ENCODE measurements at places on chromosomes 1 and 21.

DNA sequence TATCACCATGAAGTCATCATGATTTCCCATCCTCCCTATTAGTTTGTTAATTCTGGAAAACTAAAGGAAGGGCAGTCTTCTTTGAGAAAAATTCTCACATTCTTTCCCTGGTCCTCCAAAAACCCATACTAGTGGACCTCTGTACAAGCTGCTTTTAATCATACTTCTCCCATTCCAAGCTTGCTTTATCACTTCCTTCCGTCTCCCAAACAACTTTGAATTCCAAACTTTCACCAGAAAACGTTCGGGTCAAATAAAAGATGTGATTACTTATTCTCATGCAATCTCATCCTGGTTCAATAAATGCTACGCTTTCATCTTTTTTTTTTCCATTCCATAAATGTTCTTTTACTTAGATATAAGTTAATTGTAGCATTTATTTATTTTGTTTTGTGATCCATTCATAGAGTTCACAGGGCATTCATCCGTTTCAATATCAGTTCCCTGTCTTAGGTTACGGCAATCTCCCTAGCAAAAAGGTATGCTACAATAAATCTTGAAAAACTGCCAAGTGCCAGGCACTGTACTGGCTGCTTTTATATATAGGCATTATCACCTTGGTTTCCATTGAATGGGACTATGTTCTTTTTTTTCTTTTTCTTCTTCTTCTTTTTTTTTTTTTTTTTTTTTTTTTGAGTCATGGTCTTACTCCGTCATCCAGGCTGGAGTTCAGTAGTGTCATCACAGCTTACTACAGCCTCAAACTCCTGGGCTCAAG lies 100.2 kb upstream of the GREM2 start:
- DNase-seq, result no peak

GRCh38 chr1:86227026-86227425 lies 70.5 kb upstream of the COL24A1 start:
- DNase-seq, result no peak

- no peak for DNase-seq
Measured at GRCh38 chr1:163875200-163875926, 553.6 kb downstream of the NUF2 start.

DNA sequence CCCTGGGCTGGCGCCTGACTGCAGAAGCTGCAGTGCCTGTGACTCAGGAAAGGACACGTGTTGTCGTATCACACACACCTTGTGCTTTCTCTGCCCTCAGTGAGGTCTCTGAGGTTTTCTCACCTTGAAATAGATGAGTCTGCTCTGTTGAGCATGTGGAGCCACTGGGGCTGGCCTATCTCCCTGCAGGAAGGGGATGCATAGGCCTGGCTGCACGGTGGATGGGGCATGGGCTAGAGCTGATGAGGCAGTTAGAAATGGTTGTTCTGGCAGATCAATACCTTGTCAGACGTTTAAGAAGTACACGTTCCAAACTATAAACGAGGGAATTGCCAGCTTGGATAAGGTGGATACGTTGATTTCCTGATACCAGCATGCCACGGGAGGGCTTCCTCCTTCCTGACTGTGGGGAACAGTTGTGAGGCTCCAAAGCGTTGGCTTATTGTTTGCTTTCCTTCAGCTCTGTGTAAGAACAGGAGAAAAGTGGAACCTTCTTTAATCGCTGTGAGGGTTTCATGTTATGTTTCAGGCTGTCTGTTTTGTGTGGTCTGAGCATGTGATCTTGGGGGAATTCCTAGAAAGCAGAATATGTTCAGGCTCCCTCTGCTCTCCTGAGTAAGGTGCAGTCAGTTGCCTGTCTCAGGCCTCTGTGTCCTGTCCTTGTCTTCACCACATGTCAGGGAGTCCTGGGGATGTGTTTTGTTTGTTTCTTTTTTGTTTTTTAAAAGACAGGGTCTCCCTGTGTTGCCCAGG lies 44.8 kb downstream of the PCNT start:
- peak; percentile 29 for DNase-seq

DNA sequence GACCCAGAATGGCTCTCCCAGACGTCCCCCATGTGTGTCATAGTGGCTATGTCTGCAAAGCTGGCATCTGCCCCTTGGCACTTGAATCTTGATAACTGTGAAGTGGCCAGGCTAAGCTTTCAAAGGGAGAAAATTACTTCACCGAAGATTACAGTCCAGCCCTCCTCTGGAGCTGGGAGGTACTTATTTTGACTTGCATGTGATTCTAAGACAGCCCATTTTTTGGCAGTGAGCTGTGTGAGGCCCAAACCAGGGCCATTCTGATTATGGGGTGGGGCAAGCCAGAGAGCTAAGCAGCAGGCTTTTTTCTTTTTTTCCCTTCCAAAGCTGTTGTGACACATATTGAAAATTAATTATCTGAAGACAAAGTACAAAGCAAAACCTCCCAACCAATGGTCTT lies 42.1 kb upstream of the C8B start:
- no peak for DNase-seq

- no peak for DNase-seq
Measured at GRCh38 chr1:227042292-227042691, 102.2 kb downstream of the COQ8A start.

GRCh38 chr1:236084386-236084730 lies 19.5 kb upstream of the NID1 start:
- no peak for DNase-seq

DNA sequence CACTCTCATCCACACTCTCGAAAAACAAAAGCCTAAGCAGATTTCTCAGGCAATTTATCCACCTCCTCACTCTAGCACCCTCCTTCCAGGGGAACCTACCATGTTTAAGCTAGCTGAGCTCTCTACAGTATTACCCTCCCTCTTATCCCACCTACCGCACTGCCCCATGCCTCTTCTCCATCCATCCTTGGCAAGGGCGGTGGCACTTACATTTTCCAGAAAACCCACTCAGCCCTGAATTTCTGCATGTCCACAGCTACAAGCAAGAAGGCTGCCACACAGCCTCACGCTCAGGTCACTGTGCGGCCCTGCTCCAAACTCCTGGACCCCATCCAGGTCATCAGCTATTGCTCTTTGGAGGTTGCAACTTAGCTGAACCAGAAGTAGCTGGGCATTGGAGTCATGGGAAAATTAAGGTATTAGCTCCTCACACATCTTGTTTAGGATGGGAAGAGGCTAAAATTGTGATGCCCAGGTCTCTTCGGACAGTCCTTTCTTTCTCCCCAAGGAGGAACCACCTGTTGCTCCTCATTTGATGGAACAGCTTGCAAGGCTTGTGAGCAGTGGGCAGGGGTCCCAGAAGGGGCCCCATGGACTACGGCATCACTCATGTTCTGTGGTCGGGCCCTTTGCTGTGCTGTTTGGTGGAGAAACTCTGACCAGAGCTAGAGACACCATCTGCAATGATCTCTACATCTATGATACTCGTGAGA lies 1.1 kb downstream of the KLHDC9 start:
- no peak for DNase-seq

DNA sequence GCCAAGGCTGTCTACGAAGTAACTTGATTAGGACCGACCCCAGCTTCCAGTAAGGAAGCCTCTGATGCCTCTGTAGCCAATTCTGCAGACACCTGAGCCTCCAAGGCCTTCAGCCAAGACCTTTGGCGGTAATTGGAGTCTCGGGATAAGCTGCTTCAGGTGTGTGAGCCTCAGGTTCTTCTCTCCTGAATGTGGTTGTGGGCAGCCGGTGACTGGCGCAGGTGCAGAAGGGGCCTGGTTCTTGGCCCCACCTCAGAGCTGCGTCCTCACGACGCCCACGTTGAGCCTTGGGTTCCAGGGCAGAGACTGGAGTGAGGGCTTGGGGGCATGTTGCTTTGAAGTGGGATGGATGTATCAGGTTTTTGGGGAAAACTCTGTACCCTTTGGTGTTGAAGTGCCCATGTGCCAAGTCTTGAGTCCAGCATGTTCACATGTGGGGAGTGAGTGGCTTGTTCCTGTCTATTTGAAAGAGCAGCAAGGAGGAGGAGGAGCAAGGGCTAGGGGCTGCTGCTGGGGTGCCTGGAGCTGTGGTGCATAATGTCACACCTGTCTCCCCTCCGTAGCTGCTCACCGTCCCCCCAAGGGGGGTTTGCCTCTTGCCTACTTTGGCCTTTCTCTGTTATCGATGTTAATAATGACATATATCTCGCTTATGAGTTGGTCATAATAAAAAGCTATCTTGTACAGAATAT lies 1.4 kb downstream of the PSEN2 start:
- no peak for DNase-seq

GRCh38 chr1:22105611-22106207 lies 37.2 kb downstream of the WNT4 start:
- peak; percentile 15 for DNase-seq

DNA sequence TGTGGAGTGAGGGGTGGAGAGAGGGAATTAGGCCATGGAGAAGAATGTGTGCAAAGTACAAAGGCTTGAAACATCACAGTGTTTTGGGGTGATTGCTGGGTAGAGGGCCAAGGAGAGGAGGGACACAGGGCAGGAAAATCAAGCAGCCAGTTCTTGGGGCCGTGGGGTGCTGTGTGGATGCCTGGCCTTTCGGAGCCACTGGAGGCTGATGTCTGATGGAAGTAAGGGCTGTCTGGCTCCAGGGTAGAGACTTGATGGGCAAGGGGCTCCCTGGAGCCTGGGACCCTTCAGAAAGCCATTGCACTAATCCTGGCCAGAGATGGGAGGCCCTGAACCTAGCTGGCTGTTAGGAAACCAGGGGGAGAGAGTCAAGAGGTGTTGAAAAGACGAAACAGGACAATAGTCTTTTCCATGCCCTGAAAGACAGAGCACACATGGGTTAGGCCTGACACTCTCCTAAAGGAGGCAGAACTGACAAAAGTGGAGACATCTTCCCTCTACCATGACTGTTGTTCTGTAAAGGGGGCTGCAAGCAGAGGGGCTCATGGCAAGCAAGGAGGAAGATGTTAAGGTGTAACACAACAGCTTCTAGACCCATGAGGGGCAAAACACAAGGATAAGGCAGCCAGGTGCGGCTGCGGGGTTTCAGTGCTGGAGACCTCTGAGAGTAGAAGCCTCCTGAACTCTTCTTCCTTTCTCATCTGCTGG lies 21.0 kb downstream of the ATF3 start:
- DNase-seq, result no peak

DNA sequence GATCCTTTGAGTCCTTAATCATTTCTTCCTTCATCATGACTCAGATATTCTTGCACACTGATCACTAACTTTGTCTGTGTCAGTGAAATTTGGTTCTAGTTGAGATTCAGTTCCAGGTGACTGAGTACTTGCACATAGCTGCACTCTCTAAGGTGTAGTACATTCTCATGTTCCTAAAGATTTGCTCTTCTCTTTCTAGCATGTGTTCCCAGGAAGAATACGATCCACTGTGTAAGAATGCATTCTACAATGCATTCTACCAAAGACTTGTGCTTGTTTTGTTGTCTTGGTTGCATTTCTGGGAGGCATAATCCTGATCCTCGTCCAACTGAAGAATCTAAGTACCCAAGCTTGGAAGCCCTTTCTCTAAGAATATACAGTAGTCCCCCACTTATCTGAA lies 104.3 kb upstream of the CDC42BPA start:
- DNase-seq, result no peak

DNA sequence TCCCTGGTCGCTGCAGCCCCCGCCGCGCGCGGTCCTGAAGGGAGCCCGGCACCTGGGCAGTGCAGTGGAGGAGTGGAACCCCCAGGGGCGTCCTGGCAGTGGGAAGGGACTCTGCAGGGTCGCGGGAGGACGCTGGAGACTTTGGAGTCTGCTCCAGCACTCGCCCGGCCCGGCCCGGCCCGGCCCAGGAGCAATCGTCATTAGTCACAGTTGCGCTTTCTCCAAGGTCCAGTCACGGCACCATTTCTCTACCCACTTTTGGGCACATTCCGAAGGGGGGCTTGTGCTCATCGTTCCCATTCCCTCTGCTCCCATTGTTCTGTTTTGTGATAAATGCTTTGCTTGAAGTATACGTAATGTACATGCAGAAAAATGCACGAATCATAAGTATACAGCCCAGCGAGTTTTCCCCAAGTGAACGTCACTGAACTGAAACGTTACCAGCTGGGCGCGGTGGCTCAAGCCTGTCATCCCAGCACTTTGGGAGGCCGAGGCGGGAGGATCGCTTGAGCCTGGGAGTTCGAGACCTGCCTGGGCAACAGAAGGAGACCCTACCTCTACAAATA lies 999 bp downstream of the THAP3 start:
- no peak for DNase-seq

- no peak for DNase-seq
Measured at GRCh38 chr1:194175251-194175650, 988.8 kb upstream of the B3GALT2 start.

DNA sequence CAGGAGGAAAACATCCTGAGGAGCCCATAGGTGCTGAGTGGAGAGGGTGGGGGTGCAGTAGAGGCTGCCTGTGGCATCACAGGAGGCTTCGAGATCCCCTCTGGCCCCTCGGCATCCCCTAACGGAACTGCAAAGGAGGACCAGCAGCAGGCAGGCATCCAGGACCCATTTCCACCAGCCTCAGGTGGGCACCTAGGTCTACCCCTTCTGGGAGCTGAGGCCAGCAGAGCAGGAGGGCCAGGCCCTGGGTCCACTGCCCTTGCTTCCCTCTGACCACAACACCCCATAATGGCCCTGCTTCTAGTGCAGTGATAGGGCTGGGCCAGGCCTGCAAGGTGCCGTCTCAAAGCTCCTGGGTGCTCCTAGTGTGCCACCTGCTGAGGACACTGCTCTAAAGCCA lies 723.0 kb downstream of the PTPRU start:
- DNase-seq, result no peak

DNA sequence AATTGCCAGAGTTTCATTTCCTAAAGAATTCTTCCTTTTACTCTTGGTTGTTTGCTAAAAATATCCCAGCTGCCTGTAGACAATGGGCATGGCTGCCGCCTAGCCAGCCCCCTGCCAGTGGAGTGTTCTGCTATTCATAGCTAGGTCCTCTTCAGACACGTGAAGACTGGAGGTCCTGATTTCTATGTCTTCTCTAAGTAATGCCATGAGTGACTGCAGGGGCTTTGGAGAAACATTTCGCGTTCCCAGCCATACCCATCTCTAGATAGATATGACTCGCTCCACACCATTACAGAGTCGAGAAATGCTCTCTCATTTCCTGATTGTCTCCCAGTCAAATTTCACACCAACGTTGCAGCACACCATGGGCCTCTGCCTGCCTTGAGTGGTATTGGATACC lies 99.5 kb upstream of the BACE2 start:
- DNase-seq, result no peak

GRCh38 chr1:8856689-8857412 lies 21.6 kb downstream of the ENO1 start:
- no peak for DNase-seq

Measured in T-helper 2 cell treated with Interferon-gamma antibody and Interleukin-4, amounts not matched to agents 5 μg/mL and 100 μg/mL, for 36 hours (primary cell).